ENCODE measurements at places on chromosomes 7 and 10.

- DNase-seq, result no peak
Observed at GRCh38 chr10:133008736-133009135, 66.4 kb upstream of the CFAP46 start.

- peak; percentile 39 for DNase-seq
Observed at GRCh38 chr10:18312374-18313139, 172.3 kb downstream of the CACNB2 start.

DNA sequence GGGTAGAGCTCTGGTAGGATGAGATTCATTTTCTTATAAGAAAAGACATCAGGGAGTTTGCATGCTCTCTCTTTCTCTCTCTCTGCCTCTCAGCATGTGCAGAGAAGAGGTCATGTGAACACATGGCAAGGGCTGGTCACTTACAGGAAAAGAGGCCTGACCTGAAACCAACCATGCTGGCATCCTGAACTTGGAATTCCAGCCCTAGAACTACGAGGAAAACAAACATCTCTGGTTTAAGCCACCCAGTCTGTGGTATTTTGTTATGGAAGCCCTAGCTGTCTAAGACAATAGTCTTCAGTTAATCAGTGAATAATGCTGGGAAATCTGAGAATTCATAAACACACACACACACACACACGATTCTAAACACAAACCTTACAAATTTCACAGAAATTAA lies 1104.2 kb upstream of the LRRN3 start:
- DNase-seq, result no peak

- DNase-seq, result no peak
Observed at GRCh38 chr10:97611473-97611872, 21.8 kb downstream of the MORN4 start.

DNA sequence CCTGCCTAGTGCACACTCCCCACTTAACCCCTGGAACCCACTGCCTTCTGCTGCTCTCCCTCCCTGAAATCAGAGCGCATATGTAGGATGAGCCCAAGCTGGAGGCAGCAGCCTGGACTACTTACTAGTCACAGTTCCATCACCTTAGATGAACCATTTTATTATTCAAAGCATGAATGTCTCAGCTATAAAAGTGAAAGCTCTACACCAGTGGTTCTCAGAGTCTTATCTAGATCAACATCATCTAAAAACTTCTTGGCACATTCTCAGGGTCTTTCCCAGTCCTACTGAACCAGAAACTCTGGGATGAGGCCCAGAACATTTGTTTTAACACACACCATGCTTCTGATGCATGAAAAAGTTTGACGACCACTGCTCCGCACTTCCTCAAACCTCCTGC lies 100.3 kb upstream of the ANK3 start:
- DNase-seq, result peak; percentile 21

GRCh38 chr10:82162549-82163195 lies 287.7 kb downstream of the NRG3 start:
- DNase-seq, result no peak

DNA sequence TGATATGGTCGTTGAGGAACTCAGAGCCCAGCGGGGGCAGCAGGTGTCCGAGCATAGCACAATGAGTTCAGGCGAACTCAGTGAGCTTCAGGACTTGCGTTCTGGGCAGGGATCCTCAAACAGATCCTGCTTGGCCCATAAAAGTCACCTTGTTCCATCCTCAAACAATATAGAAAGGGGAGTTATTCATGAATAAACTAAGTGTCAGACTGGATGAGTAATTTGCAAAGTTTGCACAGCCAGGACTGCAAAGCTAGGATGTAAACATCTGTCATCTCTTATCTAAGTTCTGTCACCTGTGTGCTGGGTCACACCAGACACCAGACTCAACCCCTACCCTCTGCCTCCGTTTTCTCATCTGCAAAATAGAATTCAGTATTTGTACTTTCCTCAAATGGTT lies 58.0 kb upstream of the PFKP start:
- DNase-seq, result no peak
